Testis (tissue), 5 donors: ENCODE measurements at places on chromosomes 1 and 21. TPM values are rescaled to one million over a fixed set of nuclear protein-coding genes. Genes with fewer than 3 reads are reported as not detected.
A peak's percentile ranks its signal among the peaks of the same experiment; 100 is the strongest.

DNA sequence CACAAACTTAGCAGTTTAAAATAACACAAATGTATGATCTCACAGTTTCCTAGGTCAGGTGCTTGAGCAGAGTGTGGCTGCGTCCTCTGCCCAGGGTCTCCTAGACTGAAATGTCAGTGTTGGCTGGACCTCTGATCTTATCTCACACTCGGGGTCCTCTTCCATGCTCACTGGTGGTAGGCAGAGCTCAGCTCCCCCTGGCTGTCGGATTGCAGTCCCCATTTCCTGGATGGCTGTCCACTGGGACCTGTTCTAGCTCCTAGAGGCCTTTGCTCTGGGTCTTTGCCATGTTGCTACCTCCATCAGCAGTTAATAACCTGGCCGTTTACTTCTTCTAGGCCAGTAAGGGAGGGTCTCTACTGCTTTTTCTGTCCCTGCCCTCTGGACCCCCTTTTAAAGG, 107.5 kb downstream of the PCNX2 start:
- H3K4me3 ChIP-seq, result no peak overlapping the region
- no peaks in the 10 kb centered on the region for H3K27me3 ChIP-seq
- no peaks in the 10 kb centered on the region for H3K36me3 ChIP-seq

Gene FALEC
- polyA plus RNA-seq, result not detected

Gene FAM163A
- 6.6 TPM for polyA plus RNA-seq

Gene GSTM2
- polyA plus RNA-seq, result 68.0 TPM

Gene NOC2L
- polyA plus RNA-seq, result 78.3 TPM

DNA sequence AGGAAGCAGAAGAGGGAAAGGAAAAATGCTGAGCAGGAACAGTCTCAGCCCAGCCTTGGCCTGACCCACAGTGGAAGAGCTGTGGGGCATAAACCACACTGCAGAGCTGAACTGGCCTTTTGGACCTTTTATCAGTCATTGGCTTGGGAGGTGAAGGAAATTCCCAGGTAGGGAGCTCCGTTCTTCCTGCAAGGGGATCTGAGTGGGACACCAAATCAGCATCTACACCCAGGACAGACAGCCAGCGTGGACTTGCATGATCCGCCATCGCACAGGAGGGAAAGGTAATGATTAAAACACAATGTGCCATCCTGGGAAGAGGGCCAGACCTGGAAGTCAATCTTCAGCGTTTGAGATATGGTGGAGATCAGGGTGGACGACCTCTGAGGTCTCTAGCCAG, 1.2 kb upstream of the MTFR1L start:
- DNase-seq, result no peak
- H3K36me3 ChIP-seq, result no peaks in the 10 kb centered on the region
- no peaks in the 10 kb centered on the region for H3K27me3 ChIP-seq
- H3K27ac ChIP-seq, result peak overlapping the region; percentile 94
- H3K4me1 ChIP-seq, result peaks cover 32% of the 10 kb centered on the region
- H3K4me3 ChIP-seq, result no peak overlapping the region

Gene ZNF695
- 2.8 TPM for polyA plus RNA-seq

GRCh38 chr21:45000637-45001133, 60.9 kb downstream of the SLX9 start:
- no peak overlapping the region for H3K4me3 ChIP-seq
- no peak for DNase-seq
- H3K27me3 ChIP-seq, result no peaks in the 10 kb centered on the region
- no peaks in the 10 kb centered on the region for H3K4me1 ChIP-seq
- H3K27ac ChIP-seq, result no peak overlapping the region
- H3K36me3 ChIP-seq, result no peaks in the 10 kb centered on the region

Gene BEND5
- polyA plus RNA-seq, result 5.8 TPM

GRCh38 chr1:46675549-46676314, 4.1 kb downstream of the TEX38 start:
- no peaks in the 10 kb centered on the region for H3K27me3 ChIP-seq
- no peaks in the 10 kb centered on the region for H3K4me1 ChIP-seq
- H3K27ac ChIP-seq, result no peak overlapping the region
- DNase-seq, result no peak

Gene DYNLT4
- 0.47 TPM for polyA plus RNA-seq

DNA sequence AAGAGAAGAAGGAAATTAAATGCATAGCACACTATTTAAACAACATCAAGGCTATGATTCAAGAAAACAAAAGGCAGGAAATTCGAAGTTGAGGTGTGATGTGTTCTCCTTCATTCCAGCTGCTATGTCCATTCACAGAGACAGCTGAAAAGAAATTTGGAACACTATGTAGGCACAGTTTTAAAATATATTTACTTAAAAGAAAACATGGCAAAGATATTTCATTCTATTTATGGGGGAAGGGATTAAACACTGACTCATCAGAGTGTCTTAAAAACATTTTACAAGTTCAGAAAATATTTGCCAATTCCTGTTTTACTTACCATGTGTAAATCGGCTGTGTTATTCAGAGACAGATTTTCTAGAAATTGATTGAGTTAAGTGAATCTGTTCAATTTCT, 39.4 kb upstream of the NGF start:
- H3K4me3 ChIP-seq, result no peak overlapping the region
- no peak for DNase-seq
- no peak overlapping the region for H3K27ac ChIP-seq
- H3K4me1 ChIP-seq, result no peaks in the 10 kb centered on the region
- H3K27me3 ChIP-seq, result no peaks in the 10 kb centered on the region

GRCh38 chr21:38869196-38869595, 63.5 kb downstream of the ETS2 start:
- H3K27me3 ChIP-seq, result no peaks in the 10 kb centered on the region
- no peak overlapping the region for H3K27ac ChIP-seq
- no peak overlapping the region for H3K4me3 ChIP-seq
- no peaks in the 10 kb centered on the region for H3K4me1 ChIP-seq
- no peaks in the 10 kb centered on the region for H3K36me3 ChIP-seq

Gene DTL
- polyA plus RNA-seq, result 45.1 TPM

Gene FCGR3A
- polyA plus RNA-seq, result 25.7 TPM

Gene SYCP1
- polyA plus RNA-seq, result 10.5 TPM

Gene KCNE1
- 7.3 TPM for polyA plus RNA-seq

GRCh38 chr1:216325336-216325735, 97.9 kb downstream of the USH2A start:
- H3K4me1 ChIP-seq, result no peaks in the 10 kb centered on the region
- H3K36me3 ChIP-seq, result no peaks in the 10 kb centered on the region
- H3K27ac ChIP-seq, result no peak overlapping the region

DNA sequence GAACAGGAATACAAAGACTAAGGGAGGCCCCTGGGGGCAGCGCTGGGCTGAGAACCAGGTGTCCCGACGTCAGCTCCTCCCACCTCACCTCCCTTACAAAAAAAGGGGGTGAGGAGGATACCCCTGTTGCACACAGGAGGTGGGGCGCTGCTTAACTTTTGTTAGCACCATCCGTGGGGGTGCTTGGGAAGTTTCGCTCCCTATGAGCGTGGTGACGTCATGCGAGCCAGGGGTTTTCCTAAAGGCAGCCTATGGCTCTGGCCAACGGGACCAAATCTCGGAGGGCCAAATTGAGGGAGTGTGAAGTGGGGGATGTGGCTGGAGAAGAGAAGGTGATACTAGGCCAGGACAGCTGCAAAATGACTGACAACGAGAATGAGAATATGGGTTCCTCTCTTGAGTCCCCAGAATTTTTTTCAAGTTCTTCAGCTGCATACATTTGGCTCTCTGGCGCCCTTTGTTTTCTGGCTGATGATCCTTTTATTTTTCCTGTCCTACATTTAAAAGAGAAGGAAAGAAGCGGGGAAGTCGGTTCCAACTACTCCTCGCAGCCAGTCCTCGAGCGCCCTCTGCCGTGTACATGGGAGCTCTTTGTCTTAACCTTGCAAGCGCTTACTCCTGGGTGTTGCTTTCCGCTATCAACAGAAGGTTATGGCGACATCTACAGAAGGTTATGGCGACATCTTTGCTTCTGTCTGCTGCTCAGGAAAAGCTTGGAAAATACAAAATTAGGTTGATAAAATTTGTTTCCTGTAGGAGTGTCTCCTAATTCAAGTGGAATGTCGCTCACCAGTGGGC, 48.0 kb upstream of the ZC3H11B start:
- H3K4me1 ChIP-seq, result peaks cover 5% of the 10 kb centered on the region
- H3K27me3 ChIP-seq, result no peaks in the 10 kb centered on the region
- no peak overlapping the region for H3K27ac ChIP-seq

GRCh38 chr1:225886159-225887029, 2.6 kb downstream of the LEFTY1 start:
- no peak for DNase-seq
- H3K36me3 ChIP-seq, result no peaks in the 10 kb centered on the region

GRCh38 chr1:224502459-224503160, 68.0 kb upstream of the WDR26 start:
- DNase-seq, result peak; percentile 23
- no peaks in the 10 kb centered on the region for H3K27me3 ChIP-seq
- no peak overlapping the region for H3K4me3 ChIP-seq

Gene HLX
- 4.0 TPM for polyA plus RNA-seq

Gene THEM5
- 0.57 TPM for polyA plus RNA-seq

Gene ITGB2
- 27.4 TPM for polyA plus RNA-seq

Gene RHD
- polyA plus RNA-seq, result 0.34 TPM
